Myocyte (in vitro differentiated cells): ENCODE measurements at places on chromosomes 6 and 20. TPM values are rescaled to one million over a fixed set of nuclear protein-coding genes. Genes with fewer than 3 reads are reported as not detected.

DNA sequence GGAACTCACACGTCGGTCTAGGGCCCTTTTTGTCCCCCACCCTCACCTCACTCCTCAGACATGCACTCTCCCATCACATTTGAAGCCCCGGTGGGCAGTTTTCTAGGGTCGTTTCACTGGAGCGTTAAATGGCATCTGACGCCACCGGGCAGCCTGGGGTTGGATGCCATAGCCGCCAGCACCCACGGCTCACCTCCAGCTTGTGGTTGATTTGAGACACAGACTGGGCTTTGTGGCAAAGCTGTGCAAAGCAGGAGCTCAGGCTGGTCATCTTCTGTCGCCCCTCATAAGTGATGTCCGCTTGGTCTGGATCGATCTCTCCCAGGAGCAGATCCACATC lies 530 bp downstream of the GOPC start:
- DNase-seq: no peak

- no peak for DNase-seq
Measured at GRCh38 chr6:73107016-73107415, 118.3 kb downstream of the KHDC1L start.

DNA sequence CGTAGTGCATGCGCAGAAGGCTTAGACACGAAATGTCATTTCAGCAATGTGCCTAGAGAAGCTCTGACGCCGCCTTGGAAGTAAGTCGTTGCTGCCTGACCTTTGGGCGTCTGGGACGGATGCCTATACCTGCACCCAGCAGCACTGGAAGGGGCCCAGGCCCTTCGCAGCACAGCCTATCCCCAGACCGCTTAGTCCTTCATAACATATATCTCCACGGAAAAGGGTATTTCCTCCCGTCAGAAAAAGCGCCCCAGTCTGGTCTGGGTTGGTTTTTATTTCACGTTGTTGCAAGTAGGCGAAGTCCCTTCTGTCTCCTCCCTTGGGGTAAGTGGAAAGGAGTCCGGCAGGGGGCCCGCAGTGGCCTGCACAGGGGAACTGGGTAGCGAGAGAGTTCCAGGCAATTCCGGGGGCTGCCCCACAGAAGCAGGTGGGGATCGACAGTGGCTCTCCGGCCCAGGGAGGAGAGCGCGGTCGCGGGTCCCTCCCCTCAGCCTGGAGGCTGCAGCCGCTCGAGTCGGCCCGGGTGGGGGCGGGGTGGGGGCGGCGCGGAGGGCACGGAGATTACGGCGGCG lies 559 bp upstream of the EYA4 start:
- peak; percentile 82 for DNase-seq

DNA sequence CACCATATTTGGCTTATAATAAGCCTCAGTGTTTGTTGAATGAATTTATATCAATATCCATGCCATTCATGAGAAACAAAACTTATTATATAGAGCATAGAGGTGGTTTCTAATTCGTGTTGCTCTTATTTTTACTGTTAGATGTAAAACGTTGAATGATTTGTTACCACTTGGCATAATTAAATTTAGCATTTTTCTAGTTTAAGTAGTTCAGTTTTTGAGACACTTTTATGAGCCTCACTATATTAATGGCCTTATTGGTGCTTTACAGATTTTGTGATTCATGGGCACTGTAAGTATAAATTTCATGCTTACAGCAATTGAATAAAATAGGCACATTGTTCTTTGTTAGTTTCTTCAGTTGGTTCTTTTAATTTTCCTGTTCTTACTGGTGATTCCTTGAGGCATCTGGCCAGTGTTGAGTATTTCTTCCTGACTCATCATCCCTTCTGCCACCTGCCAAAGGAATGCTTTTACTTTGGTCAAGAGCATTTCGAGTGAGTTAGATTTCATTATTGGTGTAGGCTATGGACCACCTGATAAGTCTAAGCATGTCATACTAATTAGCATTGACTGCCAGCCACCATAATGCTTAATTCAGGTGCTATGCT lies 34.8 kb downstream of the CDKAL1 start:
- peak; percentile 34 for DNase-seq

GRCh38 chr20:38843346-38843745 lies 37.8 kb downstream of the PPP1R16B start:
- DNase-seq: no peak

GRCh38 chr20:24835195-24835594 lies 113.9 kb upstream of the CST7 start:
- DNase-seq: no peak

DNA sequence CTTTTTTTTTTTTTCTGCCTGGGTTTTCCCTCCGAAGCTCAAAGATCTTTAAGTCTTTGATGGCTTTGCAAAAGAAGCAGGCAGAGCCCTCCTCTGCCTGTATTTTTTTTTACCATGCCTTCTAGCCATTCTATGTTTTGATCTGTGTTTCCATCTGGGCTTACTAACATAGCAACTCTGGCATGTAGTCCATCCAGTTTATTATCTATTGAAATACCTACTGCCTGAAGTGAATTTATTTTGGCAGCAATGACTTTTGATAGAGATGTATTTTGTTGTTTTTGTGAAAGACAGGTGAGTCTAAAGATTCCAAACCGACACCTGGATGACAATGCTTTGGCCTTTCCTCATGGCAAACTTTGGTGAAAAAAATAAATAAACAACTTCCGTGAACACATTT lies 1157.7 kb upstream of the MAP3K7 start:
- DNase-seq: no peak

GRCh38 chr6:169803271-169803811 lies 51.9 kb downstream of the ERMARD start:
- peak; percentile 56 for DNase-seq

- peak; percentile 58 for DNase-seq
Measured at GRCh38 chr20:199996-200395, 10.5 kb upstream of the DEFB128 start.

GRCh38 chr6:28922821-28923317 lies 916 bp downstream of the TRIM27 start:
- DNase-seq: no peak

GRCh38 chr6:148365041-148365440 lies 22.4 kb downstream of the SASH1 start:
- no peak for DNase-seq

DNA sequence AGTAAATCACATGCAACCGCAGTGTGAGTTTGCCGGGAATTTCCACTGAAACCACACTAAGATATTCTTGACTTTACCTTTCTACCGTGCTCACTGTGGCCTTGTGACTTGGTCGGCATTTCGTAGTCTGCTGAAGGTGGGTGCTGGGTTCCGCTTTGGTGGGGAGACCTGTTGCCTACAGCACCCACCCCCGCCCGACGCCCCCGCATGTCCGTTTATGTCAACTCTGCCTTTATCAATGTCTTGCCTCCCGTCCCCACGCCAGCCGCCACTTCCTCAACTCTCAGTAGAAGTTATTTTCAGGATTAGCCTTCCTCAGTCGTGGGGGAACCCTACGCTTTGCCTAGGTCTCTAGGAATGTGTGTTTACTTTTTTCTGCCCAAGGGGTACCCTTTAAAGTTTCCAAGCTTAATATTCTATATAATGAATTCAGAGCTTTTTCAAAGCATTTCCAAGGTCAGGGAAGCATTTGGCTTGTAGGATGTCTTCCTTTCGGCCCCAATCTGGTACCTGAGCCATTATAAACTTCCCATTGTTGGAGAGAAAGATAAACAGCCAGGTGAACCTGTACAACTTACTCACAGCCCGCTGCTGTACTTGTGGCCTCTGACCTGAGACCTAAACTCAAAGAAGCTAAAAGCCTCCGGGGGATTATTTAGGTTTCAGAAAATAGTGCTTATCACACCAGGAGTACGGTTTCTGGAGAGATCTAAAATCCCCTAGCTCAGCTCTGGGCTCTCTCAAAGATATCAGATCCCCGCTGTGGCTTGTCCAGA lies 54.2 kb downstream of the TBC1D7 start:
- DNase-seq: no peak

GRCh38 chr6:95543798-95544197 lies 33.5 kb upstream of the MANEA start:
- DNase-seq: no peak

GRCh38 chr6:149860834-149861602 lies 3.1 kb downstream of the LRP11 start:
- DNase-seq: no peak

GRCh38 chr6:17580518-17581048 lies 19.5 kb upstream of the FAM8A1 start:
- DNase-seq: no peak

DNA sequence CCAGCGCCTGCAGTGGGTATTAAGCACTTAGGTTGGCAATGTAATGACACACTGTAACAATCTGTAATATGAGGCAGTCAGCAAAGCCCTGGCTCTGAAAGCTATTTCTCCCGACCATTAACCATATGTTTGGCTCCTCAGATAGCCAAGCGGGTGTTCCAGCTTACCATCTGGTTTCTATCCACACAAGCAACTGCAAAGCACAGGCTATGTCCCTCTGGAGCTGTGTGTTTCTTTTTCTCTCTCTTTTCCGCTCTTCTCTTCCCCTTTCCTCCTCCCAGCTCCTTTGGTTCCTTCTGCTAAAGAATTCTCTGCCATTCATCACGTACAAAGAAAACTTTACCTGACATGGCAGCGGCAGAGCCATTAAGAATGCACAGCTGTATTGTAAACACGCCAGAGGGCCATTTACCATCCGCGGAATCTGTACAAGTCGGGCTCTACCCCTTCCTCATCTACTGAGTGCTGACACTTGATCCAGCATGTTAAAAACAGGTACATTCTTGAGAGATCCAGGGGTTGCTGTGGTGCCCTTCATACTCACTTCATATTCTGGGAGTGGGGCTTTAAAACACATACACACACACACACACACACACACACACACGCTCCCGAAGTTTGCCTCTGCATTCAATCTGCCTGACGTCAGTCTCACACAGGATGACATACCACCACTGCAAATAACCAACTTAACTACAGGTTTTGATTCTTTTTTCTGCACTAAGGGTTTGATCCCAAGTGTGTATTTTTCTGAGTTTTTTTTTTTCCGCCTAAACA lies 77.2 kb downstream of the BACH2 start:
- DNase-seq: peak; percentile 87

DNA sequence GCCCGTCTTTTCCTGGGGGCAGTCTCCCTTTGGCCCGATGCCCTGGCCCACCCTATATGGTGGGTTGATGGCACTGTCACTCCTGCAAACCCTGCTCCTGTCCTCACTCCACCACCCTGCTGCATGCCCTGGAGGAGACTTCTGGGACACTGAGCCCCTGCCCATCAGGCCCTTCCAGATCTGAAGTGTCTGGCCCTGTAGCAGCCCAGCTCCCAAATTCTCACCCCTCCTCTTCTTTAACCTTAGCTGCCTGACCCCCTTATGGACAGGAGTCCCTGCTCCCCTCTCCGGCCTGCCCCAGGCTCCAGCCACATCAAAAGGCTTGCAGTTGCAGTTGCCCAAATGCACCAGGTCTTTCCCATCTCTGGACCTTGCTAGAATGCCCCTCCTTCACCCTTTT lies 20.8 kb upstream of the SLC32A1 start:
- DNase-seq: no peak

DNA sequence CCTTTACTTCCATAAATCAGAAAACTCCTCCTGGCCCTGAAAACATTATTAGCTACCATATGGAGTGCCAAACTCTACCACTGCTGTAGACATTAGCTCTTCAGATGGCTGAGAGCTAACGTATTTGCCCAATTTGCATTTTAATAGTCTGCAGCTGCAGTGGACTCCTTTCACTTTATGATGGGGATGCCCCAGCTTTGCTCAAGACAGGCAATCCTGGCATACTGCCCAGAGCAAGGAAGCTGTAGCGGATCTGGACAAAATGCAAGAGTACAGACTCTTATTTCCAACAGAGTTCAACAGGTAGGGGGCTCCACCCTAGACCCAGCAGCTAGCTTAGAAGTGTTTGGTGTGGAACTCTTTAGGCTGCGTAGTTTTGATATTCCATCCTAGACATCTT lies 246.7 kb downstream of the FOXC1 start:
- DNase-seq: no peak

DNA sequence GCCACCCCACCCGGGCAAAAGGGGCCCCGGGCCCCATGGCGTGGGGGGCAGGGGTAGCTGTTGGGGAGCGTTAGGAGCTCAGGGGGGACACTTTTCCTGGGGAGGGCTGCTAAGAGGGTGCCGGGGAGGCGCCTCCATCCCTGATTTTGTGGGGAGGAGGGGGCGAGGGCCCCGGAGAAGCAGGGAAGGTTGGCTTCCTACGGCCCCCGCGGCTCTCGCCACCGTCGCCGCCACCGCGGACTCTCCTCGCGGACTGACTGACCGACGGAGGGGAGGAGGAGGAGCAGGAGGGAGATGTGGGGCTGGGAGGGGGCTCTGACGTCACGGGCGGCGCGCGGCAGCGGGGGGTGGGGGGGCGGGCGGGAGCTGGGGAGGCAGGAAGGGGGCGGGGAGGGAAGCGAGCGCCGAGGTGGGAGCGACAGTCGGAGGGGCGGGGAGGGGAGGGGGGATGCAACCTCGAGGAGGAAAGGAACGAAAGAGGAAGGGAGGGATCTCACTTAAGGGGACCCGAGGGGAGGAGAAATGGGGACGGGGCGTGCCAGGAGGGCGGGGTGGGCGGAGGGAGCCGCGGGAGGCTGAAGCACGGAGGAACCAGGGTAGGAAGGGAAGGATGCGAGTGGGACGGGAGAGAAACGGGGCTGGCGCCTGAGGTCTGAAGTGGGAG lies 5.1 kb downstream of the GABBR1 start:
- peak; percentile 59 for DNase-seq

GRCh38 chr6:5786321-5786968 lies 220.3 kb downstream of the NRN1 start:
- DNase-seq: no peak

- DNase-seq: no peak
Measured at GRCh38 chr6:122315842-122316241, 83.6 kb upstream of the HSF2 start.

DNA sequence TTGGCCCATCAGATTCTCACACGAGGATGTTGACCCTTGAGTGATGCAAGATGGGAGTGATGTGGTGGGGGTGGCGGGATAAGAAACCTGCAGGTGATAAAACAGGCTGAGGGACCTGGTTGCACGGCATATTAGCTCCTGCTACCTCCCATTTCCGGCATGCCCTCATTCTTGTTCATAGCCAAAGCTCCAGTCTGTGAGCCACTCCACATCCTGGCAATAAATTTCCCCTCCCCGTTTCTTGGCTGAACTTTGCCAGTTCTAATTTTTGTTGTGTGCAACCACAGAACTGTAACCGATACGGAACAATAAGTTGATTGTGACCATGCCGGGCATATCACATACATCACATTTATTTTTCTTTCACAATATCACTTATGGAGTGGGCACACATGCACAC lies 41.6 kb upstream of the NFATC2 start:
- no peak for DNase-seq

GRCh38 chr6:28980852-28981430 lies 24.2 kb downstream of the ZNF311 start:
- peak; percentile 83 for DNase-seq

The FHL5 gene
- not detected in 2 replicates for total RNA-seq

The UBE3D gene
- total RNA-seq: 5.0 and 6.2 TPM in 2 replicates

The TNFRSF21 gene
- total RNA-seq: 27.7 and 30.3 TPM in 2 replicates

The TBXT gene
- not detected in 2 replicates for total RNA-seq

The C6orf132 gene
- 0.16 TPM in 2 replicates for total RNA-seq

The MOXD1 gene
- 4.5 and 6.5 TPM in 2 replicates for total RNA-seq

The ZKSCAN3 gene
- total RNA-seq: 4.4 and 5.5 TPM in 2 replicates

The PLN gene
- 0.10 and 1.4 TPM in 2 replicates for total RNA-seq

The MYO6 gene
- total RNA-seq: 5.8 and 9.5 TPM in 2 replicates

The HDGFL1 gene
- total RNA-seq: not detected in 2 replicates

The TRMT6 gene
- 12.5 and 18.1 TPM in 2 replicates for total RNA-seq

The HLA-DQA2 gene
- not detected in 2 replicates for total RNA-seq

The SCRT2 gene
- not detected in 2 replicates for total RNA-seq

The CENPB gene
- 86.0 and 88.2 TPM in 2 replicates for total RNA-seq

The SDC4 gene
- total RNA-seq: 34.8 and 51.5 TPM in 2 replicates

The SAMD5 gene
- 4.1 and 6.7 TPM in 2 replicates for total RNA-seq

The GNL1 gene
- total RNA-seq: 22.3 and 28.4 TPM in 2 replicates
